ENCODE measurements at places on chromosomes 4 and X.

DNA sequence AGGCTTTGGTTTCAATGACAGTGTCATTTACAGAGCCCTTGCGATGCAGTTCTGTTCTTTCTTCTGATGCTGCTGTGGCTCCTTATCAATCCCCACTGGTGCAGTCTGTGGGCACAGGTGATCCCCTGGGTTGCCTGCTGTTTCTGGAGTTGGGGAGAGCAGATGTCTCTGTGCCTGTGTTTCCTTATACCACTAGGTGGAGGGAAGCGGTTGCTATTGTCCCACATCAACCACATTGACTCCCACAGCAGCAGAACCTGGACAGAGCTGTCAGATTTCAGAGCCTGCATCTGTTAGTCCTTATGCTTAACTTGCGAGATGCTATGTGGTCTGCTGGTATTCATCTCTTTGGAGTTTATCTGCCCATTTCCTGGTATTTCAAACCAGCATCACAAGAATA is 57.7 kb downstream of the NEIL3 start:
- DNase-seq = no peak

DNA sequence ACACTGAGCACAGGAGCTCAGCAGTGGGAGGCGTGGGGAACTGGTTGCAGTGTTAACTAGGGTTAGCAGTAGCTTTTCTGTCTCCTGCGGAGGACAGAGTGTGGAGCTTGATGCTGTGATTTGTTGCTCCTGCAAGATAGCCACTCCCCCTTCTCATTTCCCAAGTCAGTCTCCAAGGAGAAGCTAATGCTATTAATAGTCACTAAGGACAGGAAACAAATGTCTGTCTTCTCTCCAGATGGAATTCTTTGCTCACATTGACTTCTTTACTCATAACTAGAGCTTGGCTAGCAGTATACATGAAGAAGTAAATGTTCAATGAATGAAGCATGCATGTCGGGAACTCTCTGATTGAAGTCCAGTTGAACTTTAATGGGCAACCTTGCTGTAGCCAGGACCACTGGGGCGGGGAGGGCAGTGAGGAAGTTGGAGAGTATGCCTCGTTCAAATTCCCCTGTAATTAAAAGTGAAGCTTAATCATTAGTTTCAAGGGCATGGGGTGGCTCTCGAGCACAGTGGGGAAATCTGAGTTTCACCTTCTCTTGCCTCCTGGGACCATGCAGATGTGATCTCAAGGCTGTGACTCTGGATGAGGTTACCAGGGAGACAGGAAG is 156.6 kb upstream of the SCML1 start:
- DNase-seq = no peak

DNA sequence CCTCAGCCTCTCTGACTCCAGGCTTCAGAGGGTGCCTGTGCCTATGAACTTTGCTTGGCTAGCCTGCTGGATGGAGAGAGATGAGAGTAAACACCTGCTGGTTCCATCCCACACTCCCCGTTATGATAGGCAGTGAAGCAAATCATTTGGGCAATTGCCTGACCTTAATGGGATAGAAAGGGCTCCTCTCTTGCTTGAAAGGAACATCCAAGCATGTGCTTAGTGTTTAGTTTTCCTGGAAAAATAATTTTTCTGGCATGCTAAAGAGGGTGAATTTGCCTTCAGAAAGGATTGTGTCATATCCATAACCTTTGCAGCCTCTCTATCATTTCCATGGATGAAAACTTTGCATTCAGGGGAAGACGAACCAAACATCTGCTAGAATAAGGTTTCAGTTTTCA is 10.8 kb downstream of the PLAC1 start:
- no peak for DNase-seq

GRCh38 chr4:128310266-128310697 is 22.7 kb upstream of the PGRMC2 start:
- no peak for DNase-seq

DNA sequence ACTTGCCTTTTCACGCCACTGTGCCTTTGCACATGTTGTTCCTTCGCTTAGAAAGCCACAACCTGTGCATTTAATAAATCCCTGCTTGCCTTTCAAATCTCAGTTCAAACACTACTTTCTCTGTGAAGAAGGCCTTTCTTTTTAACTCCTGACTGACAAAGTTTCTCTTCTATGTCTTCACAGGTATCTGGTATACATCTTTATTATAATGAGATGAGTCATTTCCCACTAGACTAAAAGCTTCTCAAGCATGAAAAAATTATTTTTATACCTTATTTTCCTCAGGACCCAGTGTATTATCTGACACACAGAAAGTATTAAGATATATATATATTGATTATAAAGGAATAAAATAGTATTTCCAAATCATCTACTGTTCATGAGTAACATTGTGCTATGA is 189.9 kb downstream of the TBCK start:
- DNase-seq = no peak

- DNase-seq = no peak
Measured at GRCh38 chr4:15020502-15021286, 18.4 kb downstream of the CPEB2 start.

DNA sequence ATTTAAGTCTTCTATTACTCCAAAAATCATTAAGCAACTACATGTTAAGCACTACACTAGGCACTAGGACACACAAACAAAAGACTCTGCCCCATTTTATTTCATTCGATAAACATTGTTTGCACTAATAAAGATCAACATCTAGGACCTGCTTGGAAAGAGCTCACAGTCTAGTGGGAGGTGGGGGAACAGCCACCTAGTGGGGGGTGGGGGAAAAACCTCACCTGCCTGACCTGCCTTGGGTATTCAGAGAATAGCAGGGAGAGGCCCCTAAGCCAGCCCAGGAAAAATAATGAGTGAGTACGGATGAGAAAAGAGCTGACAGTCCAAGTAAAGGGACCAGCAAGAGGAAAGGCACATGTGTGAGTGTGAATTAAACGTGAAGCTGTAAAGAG is 52.2 kb downstream of the PRDM5 start:
- DNase-seq = no peak

DNA sequence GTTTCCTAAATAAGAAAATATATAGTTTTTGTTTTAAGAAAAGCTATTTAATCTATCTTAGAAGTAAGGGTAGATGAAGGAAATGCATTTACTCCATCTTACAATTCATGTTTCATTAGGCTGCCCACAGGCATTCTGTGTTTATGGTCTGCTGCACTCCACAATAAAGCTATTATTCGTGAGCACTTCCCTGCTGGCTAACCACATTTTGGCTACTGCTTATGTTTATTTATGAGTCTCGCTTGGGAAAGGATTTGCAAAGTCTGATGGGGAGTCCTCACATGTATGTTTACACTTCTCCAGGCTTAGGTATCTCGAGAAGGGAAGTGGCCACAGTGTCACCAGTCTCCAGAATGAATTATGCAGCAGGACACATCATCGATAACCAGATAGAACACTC is 260.8 kb upstream of the VCX start:
- DNase-seq = no peak

GRCh38 chr4:121989715-121990114 is 37.9 kb upstream of the TRPC3 start:
- DNase-seq = no peak

DNA sequence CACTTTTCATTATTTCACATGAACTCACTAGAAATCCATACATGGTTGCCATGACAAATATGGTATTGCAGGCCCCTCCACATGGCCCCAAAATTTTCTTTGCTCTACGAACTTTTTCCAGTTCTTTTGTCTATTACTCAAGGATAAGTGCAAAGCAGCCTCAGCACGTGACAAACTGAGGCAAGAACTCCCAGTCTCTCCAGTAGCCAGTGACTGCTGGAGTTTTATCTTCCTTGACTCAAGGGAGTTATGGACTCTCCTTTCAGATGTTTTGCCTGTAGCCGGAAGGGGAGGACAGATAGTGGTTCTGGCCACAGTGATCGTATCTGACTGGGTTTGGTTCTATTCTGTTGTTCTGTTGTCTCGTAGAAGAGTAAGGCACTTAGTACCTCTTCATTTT is 105.5 kb downstream of the ARHGAP24 start:
- no peak for DNase-seq

GRCh38 chr4:163233321-163233720 is 66.6 kb upstream of the NAF1 start:
- DNase-seq = no peak

- DNase-seq = peak; percentile 83
Measured at GRCh38 chr4:38803833-38804653, 548 bp downstream of the TLR1 start.

DNA sequence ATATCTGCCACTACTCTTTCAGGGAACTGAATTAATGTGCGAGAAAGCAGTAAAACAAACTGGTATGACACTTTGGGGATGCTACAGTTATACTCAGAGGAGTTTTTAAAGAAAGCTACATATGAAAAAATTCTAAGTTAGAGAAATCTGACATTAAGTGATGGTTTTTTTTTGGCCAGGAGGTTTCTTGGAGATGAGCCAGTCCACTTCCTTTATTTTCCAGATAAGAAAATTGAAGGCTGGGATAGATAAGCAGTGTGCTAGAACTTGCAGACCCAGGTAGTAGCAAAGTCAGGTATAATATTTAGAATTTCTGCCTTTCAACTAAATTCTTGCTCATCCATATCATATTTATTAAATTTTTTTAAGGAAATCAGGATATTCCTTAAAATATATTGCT is 106.8 kb downstream of the FAT4 start:
- no peak for DNase-seq

DNA sequence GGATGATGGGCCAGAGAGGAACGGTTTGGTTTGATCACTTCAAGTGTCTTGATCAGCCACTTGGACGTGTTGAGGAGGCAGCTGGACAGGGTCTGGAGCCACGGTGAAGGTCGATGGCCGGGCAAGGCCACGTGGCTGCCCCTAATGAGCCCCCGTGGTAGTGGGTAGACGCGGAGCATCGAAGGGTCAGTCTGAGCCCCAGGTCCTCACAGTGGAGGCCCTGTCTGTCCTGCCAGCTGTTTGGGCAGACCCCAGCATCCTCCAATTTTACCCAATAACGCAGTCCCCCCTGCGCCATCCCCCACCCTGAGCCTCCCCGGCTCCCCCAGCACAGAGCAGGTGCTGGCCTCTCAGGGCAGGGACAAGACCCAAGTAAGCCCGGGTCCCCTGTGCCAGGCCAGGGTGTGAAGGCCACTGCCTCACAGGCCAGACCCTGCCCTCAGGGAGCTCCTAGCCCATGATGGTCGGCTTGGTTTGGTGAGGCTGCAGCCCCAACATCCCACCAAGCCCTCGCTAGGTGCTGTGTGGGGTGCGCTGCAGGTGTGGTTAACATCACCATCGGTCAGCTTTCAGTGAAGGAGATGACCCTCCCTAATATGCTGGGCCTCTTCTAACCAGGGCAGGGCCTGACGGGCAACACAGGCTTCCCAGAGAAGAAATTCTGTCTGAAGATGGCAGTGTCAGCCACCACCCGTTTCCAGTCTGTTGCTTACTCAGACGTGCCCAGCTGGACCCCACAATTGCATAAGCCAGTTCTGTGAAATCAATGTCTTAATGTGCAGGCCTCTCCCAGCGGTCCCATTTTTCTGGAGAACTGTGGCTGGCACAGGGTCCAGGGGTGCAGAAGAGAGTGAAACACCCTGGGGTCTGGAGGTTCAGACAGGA is 40.5 kb upstream of the NKX1-1 start:
- no peak for DNase-seq

DNA sequence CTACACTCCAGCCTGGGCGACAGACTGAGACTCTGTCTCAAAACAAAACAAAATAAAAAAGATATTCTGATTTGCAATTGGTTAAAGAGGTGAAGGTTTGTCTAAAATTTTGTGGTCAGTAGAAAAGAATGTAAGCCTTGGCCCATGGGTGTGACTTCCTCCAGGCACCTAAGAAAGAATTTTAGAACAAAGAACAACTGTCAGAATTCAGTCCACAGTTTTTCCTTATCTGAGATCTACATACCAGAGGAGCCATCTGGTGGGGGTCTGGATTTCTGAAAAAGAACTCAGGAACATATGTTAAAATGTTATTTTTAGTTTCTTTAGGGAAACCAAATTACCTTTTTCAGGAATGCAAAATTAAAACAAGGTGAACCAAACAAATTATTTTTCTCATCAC is 434.1 kb downstream of the ANKRD50 start:
- DNase-seq = no peak

GRCh38 chrX:73446831-73447230 is at the start of gene CDX4:
TSS of gene CDX4 (plus strand) at chrX:73447053. CDS start at chrX:73447254, 201 bp downstream.
- DNase-seq = no peak

GRCh38 chr4:182126096-182126495 is 117.1 kb upstream of the TENM3 start:
- no peak for DNase-seq

DNA sequence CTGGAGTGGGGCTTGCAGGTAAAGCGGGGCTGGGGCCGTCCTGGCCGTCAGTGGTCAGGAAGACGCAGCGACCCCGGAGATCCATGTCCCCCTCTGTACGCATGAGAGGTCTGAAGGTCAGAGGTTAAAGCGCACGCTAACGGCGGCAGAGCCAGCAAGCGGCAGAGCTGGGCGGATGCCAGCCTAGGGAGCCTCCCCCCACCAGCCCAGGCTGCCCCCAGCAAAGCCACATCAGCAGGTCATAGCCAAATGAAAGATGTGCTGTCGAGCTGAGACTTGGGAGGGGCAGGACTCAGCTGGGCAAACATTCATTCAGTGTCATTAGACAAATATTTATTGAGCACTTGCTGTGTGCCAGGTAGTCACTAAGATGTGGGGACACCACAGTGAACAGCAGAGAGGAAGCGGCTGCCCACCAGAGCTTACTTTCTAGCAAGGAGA is 593 bp upstream of the JAKMIP1 start:
- peak; percentile 54 for DNase-seq

DNA sequence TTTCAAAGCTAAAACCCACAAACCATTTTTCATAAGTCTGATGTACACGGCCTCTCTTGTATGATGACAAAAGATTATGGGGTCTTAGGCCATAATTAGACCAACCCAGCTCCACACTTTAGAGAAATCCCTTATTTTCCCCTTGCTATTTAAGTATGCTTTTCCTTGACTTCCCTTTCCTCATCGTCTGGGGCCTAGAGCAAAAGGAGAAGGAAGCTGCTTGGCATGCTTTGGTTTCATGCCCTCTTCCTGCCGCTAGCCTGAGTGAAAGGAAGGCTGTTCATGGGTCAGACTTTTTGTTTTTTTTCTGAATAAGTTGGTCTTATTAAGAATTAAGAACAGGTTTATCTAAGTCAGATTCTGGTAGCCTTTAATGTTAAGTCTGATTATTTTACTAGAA is 10.6 kb upstream of the RASGEF1B start:
- DNase-seq = no peak

- no peak for DNase-seq
Measured at GRCh38 chr4:130146773-130147172, 1050.8 kb downstream of the C4orf33 start.

GRCh38 chrX:23765449-23765848 is 17.5 kb upstream of the SAT1 start:
- no peak for DNase-seq

DNA sequence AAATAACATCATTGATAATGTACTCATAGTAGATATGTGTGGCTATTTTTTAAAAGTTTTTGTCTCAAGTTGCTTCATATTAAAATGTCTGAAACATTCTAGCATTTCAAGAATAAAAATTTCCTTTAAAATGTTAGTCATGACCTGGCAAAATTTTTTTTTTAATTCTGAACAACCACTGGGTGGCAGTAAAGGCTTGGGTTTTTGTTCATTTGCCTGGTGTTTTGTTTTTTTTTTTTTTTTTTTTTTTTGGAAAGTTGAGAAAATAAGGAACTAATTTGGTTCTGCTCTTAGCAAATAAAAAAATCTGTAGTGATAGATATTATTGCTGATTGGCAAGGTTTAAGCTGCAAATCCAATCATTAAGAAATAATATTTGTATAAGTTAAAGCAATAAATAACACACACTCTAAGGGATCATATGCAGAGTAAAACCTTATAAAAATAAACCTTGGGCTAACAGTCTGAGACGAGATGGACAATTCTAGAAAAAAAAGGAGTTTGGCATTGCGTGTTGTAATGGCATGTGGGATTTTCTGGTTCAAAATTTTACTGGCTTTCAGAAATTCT is 81.4 kb downstream of the CEP44 start:
- DNase-seq = peak; percentile 10

- no peak for DNase-seq
Measured at GRCh38 chr4:147039976-147040575, 94.4 kb upstream of the TTC29 start.

Measured in GM06990 (cell line).